ENCODE measurements at places on chromosomes 3 and 15. TPM values are rescaled to one million over a fixed set of nuclear protein-coding genes. Genes with fewer than 3 reads are reported as not detected.

DNA sequence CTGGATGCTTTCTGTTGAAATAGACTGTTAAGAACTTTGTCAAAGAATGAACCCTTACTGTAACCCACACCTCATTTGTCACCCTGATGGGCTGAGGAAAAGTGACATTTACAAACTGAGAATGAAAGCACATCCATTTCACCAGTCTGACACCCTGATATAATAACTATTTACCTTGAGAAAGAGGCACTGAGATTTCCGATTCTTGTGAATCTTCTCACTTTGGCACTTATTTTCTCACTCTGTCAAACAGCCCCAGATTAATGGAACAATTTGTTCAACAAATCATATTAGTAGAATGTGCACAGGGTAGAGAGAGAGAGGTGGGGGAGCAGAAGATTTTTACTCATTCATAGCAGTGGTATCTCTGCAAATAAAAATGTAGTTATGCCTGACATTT is 606.9 kb downstream of the MCTP2 start:
- DNase-seq = no peak

DNA sequence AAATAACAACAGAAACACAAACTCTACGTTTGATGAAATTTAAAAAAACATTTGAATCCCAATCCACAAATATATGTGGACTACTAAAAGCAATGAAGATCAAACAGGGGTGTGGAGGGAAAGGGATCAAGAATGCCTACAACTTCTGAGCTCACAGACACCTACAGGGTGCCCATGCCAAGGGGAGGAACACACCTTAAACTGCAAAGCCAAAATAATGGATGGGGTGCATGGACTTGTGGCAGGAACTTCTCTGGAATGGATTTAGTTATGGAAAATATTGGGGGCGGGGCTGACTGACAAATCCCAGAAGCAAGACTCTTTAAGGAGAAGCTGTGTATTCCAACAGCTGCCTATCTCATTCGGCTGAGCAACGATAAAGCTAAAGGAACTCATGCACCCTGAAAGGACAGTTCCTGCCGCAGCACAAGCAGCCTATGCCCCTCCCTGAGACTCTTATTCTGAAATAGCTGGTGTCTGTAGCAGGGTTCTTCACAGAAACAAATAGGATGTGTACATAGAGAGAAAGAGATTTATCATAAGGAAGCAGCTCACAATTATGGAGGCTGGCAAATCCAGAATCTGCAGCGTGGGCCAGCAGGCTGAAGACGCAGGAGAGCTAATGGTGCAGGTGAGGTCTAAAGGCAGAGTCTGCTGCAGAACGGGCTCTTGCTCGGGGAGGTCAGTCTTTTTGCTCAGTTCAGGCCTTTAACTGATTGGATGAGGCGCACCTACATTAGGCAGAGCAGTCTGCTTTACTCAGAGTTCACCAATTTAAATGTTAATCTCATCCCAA is 24.5 kb upstream of the PLA2G4D start:
- no peak for DNase-seq

DNA sequence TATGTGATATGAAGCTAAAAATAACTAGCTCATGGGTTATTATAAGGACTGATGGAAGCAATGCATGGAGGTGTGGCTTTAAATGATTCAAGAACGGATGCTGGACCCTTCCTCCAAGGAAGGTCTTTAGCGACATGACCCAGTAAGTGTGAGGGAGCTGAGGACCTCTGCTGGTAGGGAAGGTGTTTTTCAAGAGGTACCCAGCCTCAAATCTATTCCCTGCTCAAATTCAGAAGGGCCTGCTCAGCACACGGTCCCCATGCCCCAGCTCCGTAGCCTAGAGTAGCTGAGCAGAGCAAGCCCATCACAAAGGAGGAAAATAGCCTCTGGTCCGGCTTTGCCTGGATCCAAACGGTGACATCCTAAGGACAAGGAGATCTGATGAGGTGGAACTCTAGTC is 266.2 kb upstream of the IGF1R start:
- no peak for DNase-seq

DNA sequence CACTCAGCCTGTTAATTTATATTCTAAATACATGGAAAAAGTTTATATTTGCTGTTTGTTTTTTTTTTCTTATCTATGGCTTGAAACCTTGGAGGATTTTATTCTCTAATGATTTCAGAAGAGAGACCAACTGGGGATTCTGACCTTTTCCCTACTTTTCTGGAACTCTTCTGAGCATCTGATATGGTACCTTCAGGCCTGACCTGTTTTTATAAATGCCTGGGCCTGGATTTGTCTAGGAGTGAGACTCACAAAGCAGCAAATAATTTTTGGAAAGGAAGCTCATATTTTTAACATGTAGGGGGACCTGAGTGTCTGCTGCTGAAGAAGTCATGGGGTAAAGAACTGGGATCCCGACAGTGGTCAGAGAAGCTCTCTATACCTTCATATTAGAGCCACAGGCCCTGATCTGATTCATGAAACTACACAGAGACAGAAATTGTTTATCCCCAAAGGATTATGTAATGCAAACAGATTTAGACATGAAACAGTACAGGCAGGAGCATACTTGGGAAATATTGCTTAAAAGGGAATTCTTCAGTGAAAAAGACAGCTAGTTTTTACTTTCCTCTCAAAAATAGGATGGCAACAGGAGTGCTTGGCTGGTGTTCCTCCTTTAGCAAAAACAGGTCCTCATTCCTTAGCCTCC is 15.9 kb downstream of the PPM1L start:
- DNase-seq = no peak

- DNase-seq = no peak
Measured at GRCh38 chr15:65394936-65395335, 17.1 kb upstream of the IGDCC3 start.

Gene TTLL13
- total RNA-seq = 1.0 TPM

Gene PCSK6
- 6.7 TPM for total RNA-seq

Gene LRTM1
- not detected for total RNA-seq

Gene PRTG
- total RNA-seq = not detected
